CD4-positive, alpha-beta T cell treated with Interleukin-6 at 100 ng/mL for 8 hours (primary cell): ENCODE measurements at places on chromosomes 11 and 22.

DNA sequence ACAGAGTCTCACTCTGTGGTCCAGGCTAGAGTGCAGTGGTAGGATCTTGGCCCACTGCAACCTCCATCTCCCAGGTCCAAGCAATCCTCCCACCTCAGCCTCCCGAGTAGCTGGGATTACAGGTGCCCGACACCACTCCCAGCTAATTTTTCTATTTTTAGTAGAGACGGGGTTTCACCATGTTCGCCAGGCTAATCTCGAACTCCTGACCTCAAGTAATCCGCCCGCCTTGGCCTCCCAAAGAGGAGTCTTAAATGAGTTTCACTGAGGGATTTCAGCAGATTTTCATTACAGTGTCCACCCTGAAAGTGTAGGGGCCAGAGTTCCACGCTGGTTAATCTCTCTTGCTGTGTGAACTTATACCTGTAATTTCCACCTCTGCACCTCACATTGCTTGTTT is 412 bp upstream of the RPS3 start:
- no peak for DNase-seq

DNA sequence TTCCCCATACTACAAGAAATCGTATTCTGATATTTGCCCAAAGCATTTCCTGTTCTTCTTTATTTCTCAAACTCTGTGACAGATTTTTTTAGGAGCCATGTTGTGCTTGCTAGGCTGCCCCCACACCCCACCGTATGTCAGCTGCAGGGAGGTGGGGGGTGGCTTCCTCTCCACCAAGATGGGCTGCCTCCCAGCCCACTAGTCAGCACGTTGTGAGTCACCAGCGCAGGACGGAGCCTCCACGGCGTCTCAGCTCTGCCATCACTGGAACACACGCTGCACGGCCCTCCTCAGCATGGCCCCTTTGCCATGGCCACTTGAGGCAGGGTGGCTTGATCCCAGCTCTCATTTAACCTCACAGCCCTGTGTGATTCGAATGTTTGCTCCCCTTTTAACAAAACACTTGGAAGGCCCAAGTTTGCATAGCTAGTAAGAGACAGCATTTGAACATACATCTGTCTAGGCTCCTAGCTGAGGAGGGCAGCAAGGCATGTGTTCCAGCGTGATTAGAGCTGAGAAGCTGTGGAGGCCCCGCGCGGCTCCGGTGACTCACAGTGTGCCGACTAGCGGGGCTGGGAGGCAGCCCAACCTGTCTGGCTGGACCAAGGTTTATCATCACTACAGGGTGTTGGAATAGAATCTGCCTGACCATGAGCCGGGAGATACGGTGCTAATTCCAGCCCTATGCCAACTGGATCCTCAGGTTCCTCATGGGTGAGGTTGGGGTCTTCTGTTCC is 180.7 kb upstream of the NCAM1 start:
- DNase-seq: no peak

GRCh38 chr22:33652615-33653014 is 267.7 kb downstream of the LARGE1 start:
- DNase-seq: no peak

DNA sequence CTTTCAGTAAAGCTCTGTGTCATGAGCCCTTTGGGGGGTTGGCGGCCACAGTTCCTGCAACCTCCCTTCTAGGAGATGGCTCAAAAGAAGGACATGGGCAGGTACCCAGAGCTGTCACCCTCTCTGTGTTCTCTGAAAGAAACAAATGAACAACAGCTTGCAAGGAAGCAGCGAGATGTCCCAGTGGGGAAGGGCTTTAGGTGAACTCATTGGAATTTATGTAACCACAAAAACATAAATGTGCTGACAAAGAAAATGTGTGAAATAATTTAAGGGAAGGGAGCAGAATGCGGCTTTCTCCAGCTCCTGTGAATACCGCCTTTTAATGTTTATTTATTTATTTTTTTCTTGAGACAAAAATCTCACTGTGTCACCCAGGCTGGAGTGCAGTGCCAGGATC is 3.3 kb downstream of the PARVG start:
- DNase-seq: no peak

DNA sequence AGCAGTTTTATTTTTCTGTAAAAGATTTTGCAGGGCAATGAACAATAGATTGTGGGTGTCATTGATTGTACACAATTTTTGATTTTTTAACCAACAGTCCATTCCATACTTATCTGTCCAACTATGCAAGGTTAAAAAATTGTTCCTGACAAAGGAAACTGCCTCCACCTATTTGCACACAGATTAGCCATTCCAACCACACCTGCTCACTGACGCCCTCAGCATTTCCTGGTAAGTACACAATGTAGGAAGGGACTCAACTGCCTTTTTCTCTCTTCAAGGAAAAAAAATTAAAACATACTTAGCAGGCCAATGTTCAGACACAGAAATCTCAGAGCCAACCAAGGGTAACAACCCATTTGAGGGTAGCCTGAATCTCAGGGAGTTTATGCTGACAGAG is 4.3 kb upstream of the FUT4 start:
- DNase-seq: no peak

DNA sequence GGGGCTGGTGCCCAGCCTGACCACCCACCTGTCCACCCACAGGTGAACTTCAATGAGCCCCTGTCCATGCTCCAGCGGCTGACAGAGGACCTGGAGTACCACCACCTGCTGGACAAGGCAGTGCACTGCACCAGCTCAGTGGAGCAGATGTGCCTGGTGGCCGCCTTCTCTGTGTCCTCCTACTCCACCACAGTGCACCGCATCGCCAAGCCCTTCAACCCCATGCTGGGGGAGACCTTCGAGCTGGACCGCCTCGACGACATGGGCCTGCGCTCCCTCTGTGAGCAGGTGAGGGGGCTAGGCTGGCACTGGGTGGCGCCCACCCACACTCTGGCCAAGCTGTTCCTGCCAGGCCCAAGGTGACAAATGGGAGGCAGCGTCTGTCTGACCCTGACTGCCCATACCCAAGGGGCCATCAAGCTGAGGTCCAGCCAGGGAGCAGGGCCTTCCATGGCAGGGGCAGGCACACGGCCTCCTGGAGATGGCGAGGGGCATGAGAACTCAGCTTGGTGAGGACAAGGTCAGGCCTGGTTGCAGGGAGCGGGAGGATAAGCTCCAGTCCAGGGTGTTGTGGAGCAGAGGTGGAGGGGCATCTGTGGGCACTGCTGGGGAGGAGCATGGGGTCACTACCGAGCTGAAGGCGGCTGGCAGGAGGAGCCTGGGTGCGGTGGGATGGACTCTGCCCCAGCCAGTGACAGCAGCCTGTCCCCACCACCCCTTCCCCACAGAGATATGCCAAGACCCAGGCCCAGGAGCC is 77.7 kb downstream of the MORC2 start:
- DNase-seq: no peak

GRCh38 chr11:36051235-36052144 is 107.6 kb downstream of the LDLRAD3 start:
- no peak for DNase-seq

DNA sequence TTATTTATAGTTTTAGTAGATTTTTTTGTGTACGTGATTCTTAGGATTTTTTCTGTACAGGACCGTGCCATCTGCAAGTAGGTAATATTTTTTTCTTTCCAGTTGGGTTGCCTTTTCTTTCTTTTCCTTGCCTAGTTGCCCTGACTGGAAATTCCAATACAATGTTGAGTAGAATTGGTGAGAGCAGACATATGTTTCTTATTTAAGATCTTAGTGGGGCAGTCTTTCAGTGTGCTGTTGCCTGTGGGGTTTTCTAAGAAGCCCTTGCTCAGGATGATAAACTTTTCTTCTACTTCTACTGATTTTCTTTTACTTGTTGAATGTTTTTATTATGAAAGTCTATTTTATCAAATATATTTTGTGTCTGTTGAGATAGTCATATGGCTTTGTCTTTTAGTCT is 33.0 kb downstream of the ATXN10 start:
- no peak for DNase-seq

DNA sequence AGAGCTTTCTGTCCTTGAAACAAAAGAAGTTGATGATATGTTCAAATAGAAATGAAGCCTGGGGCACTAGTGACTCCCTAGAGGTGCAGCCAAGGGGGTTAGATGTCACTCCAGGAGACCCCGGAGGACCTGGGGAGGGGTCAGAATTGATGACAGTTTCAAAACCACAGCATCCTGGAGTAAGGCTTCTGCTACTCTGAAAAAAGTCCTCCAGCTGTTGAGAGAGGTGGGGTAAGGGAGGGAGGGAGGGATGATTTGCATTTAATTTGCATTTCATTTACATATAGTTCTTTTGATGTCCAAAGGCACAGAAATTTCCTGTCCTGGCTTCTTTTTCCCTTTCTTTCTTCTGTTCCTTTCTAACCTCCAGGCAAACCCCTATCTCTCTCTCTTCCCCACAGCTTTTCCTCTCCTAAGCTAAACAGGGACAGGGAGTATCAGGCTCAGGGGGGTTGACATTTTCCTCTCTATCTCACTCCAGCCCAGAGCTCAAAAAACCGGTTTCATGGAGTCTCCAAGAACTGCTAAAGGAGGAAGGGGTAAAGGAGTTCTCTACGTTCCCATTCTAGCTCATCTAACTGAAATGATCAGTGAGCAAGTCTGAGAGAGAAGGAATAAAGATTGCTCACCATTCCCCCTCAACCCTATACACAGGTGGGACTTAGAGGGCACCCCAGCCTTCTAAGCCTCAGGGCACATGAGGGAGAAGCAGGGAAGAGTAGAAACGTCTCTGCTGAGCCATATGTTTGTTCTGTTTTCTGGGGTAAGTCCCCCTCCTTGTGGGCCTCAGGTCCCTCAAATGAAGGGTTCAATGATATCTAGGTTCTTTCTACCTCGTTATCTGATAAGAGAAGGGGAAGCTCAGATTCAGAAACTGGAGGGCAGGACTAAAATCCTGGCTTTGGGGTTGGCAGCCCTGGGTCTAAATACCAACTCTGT is 3.5 kb upstream of the POU2F3 start:
- no peak for DNase-seq

GRCh38 chr22:48182846-48183805 is 1420.7 kb downstream of the TBC1D22A start:
- DNase-seq: no peak

DNA sequence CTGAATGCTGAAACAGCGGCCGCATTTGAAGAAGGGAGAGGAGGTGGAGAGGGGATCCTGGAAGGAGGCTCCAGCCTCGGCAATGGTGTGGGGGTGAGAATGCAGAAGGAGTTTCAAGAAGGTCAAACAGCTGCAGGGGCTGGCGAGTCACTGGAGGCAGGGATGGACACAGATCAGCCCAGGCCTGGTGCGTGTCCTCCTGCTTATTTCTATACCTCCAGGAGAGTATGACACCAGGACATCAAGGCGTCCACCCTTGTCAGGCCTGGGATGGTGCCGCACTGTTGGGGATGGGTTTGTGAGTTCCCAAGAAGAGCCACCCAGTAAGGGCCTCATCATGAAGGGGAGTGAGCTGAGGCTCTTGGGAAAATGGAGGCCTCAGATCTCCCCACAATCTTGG is 23.1 kb downstream of the IGLL1 start:
- no peak for DNase-seq

GRCh38 chr11:96905663-96906062 is 515.9 kb downstream of the JRKL start:
- DNase-seq: no peak

DNA sequence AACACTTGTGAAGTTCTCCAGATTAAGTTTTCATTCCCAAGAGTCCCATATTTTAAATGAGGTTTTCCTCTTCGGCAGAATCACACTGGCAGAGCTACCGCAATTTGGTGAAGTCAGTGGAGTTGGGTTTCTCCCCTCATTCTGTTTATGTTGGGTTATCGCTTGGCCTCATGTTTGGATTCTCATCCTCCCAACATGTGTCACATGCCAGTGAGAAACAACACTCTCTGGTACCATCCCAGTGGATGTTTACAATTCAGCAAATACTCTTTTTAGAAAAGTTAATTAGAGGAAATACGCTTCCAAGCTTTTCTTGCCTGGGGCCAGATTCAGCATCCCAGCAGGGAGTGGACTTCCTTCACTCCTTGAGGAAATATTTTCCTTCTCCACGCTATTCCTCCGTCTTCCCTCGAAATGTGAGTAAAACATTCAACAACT is 2.1 kb downstream of the PAMR1 start:
- DNase-seq: no peak

GRCh38 chr11:98561877-98562395 is 458.8 kb upstream of the CNTN5 start:
- DNase-seq: no peak

DNA sequence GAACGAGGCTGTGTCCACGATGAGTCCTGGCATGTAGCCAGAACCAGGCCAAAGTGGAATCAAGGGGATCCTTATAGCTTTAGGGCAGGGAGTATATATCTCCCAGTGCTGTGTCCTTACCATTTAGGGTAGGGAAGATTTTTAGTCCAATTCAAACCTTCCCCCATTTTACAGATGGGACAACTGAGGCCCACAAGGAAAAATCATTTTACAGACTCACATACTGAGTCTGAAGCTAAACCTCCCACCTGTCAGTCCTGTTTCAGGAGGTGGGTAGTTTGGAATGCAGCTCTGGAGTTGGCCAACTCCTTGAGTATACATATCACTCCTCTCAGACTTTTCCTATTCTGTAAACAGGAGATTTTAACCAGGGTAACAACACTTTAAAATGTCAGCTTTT is 33.1 kb upstream of the TFIP11 start:
- no peak for DNase-seq

GRCh38 chr11:64297699-64298358 is 2.3 kb upstream of the CATSPERZ start:
- DNase-seq: no peak

GRCh38 chr11:47480762-47481161 is 31.8 kb upstream of the RAPSN start:
- DNase-seq: no peak

- no peak for DNase-seq
These were observed 12.9 kb downstream of the CRYBB2 start for GRCh38 chr22:25232301-25232700.

GRCh38 chr11:112525270-112525669 is 264.6 kb upstream of the PLET1 start:
- DNase-seq: no peak

DNA sequence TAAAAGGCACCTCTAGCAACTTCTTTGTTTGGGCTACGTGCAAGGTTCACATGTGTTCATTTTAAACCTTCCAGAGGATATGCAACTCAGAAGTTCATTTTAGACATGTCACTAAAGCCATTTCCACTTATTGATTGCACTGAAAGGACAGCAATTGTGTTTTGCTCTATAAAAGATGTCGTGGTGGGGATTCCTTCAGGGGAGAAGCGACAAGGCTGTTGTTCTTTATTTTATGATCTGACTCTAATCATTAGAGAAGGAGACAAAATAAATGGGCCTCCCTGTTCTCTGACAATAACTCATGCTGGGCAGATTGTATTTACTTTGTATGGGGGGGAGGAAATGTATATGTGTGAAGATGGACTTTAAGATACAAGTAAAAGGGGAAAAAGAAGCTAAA is 370.1 kb upstream of the ARHGAP42 start:
- no peak for DNase-seq

GRCh38 chr11:126163074-126163700 is 48.3 kb downstream of the RPUSD4 start:
- no peak for DNase-seq

- DNase-seq: no peak
These were observed 2.3 kb upstream of the ALKBH8 start for GRCh38 chr11:107567739-107568335.
